ENCODE measurements at places on chromosomes 5 and 9. TPM values are rescaled to one million over a fixed set of nuclear protein-coding genes. Genes with fewer than 3 reads are reported as not detected.

GRCh38 chr9:132609184-132609583, 26.8 kb downstream of the BARHL1 start:
- no peak overlapping the region for H3K27ac ChIP-seq
- peaks cover 7% of the 10 kb centered on the region for H3K36me3 ChIP-seq
- no peak for DNase-seq
- H3K4me1 ChIP-seq, result no peaks in the 10 kb centered on the region
- no peak overlapping the region for H3K4me3 ChIP-seq
- no peaks in the 10 kb centered on the region for H3K27me3 ChIP-seq

Gene NDUFB6
- total RNA-seq, result 82.6 TPM

DNA sequence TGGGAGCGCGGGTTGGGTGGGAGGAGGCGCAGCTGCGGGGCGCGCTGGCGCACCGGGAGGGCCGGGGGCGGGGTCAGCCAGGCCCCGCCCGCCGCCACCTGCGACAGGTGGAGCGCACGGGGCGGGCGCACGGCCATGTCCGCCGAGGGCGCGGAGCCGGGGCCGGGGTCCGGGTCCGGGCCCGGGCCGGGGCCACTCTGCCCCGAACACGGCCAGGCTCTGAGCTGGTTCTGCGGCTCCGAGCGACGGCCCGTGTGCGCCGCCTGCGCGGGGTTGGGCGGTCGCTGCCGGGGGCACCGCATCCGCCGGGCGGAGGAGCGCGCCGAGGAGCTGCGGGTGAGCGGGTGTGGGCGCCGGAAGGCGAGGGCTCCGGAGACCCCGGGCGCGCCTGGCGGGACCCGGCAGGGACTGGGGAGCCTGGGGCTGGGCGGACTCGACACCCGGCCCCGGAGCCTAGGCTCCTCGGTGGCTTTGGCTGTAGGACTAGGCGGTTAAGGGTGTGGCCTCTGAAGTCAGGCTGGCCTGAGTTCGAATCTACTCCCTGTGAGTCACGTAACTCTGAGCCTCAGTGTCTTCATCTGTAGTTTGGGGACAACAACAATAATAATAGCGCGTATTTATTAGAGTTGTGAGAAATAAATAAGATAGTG, at the start of gene BSPRY:
TSS of gene BSPRY (plus strand) at position 97 of the 650 bp plus-strand sequence. CDS start at position 136, 39 bp downstream.
- peak within 1 kb of the TSS; percentile 43 for H3K4me3 ChIP-seq
- H3K27me3 ChIP-seq, result peaks cover 42% of the 10 kb centered on the region
- no peaks in the 10 kb centered on the region for H3K4me1 ChIP-seq
- H3K36me3 ChIP-seq, result no peaks in the 10 kb centered on the region
- H3K27ac ChIP-seq, result no peak within 1 kb of the TSS

- no peak for DNase-seq
- H3K36me3 ChIP-seq, result no peaks in the 10 kb centered on the region
- no peaks in the 10 kb centered on the region for H3K27me3 ChIP-seq
- H3K4me3 ChIP-seq, result no peak overlapping the region
- H3K27ac ChIP-seq, result no peak overlapping the region
Measured at GRCh38 chr9:74554751-74555419, 57.8 kb downstream of the RORB start.

GRCh38 chr9:90803860-90804593, 2.4 kb downstream of the SYK start:
- H3K36me3 ChIP-seq, result no peaks in the 10 kb centered on the region
- peak overlapping the region; percentile 11 for H3K4me3 ChIP-seq
- peak; percentile 41 for DNase-seq

Gene BTNL9
- not detected for total RNA-seq

DNA sequence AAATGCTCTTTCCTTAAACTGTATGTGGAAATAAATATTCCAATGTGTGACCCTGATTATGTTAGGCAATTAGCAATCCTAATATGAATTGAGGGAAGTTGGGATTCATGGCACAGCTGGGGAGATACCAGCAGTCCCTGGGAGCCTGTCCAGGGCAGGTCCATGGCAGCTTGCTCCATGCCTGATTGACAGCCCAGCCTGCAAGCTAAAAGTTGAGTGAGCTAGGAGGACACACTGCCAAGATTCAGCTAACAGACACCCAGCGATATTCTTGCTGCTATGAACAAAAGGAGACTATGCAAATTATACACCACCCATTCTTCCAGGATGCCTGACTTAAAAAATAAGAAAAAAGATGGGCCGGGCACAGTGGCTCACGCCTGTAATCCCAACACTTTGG, 6.2 kb downstream of the TGFBI start:
- no peak overlapping the region for H3K4me3 ChIP-seq
- H3K36me3 ChIP-seq, result peaks cover 10% of the 10 kb centered on the region
- peak; percentile 48 for DNase-seq
- H3K4me1 ChIP-seq, result peaks cover 82% of the 10 kb centered on the region
- no peaks in the 10 kb centered on the region for H3K27me3 ChIP-seq

GRCh38 chr5:74865804-74866595, at the start of gene FAM169A:
FAM169A (minus strand) TSS chr5:74866387; CDS start chr5:74841676, 24,711 bp downstream.
- peak; percentile 55 for DNase-seq
- H3K36me3 ChIP-seq, result no peaks in the 10 kb centered on the region

GRCh38 chr5:32777222-32777621, 66.1 kb downstream of the NPR3 start:
- H3K4me3 ChIP-seq, result no peak overlapping the region
- H3K27ac ChIP-seq, result no peak overlapping the region
- no peaks in the 10 kb centered on the region for H3K27me3 ChIP-seq
- H3K36me3 ChIP-seq, result no peaks in the 10 kb centered on the region

Gene EPB41L4A
- not detected for total RNA-seq

GRCh38 chr5:139131062-139131461, 67.1 kb downstream of the SIL1 start:
- H3K36me3 ChIP-seq, result no peaks in the 10 kb centered on the region
- H3K4me3 ChIP-seq, result no peak overlapping the region
- DNase-seq, result no peak
- no peak overlapping the region for H3K27ac ChIP-seq

- H3K4me1 ChIP-seq, result no peaks in the 10 kb centered on the region
- H3K27ac ChIP-seq, result no peak overlapping the region
- no peaks in the 10 kb centered on the region for H3K27me3 ChIP-seq
- no peak for DNase-seq
Measured at GRCh38 chr5:36680066-36680465, 73.7 kb downstream of the SLC1A3 start.

- no peak overlapping the region for H3K4me3 ChIP-seq
- no peaks in the 10 kb centered on the region for H3K4me1 ChIP-seq
- no peaks in the 10 kb centered on the region for H3K36me3 ChIP-seq
- no peak for DNase-seq
- no peaks in the 10 kb centered on the region for H3K27me3 ChIP-seq
- H3K27ac ChIP-seq, result no peak overlapping the region
Measured at GRCh38 chr9:19550009-19550408, 141.2 kb downstream of the ACER2 start.

GRCh38 chr5:159021901-159022556, 77.7 kb downstream of the EBF1 start:
- no peaks in the 10 kb centered on the region for H3K36me3 ChIP-seq
- H3K27me3 ChIP-seq, result no peaks in the 10 kb centered on the region
- H3K4me1 ChIP-seq, result peaks cover 47% of the 10 kb centered on the region
- H3K27ac ChIP-seq, result peak overlapping the region; percentile 51
- H3K4me3 ChIP-seq, result no peak overlapping the region

Gene POLR1E
- total RNA-seq, result 55.1 TPM

- no peak overlapping the region for H3K4me3 ChIP-seq
- H3K27ac ChIP-seq, result no peak overlapping the region
- H3K4me1 ChIP-seq, result peaks cover 6% of the 10 kb centered on the region
- H3K27me3 ChIP-seq, result no peaks in the 10 kb centered on the region
- no peak for DNase-seq
Measured at GRCh38 chr9:16121601-16122286, 568.9 kb downstream of the CCDC171 start.

DNA sequence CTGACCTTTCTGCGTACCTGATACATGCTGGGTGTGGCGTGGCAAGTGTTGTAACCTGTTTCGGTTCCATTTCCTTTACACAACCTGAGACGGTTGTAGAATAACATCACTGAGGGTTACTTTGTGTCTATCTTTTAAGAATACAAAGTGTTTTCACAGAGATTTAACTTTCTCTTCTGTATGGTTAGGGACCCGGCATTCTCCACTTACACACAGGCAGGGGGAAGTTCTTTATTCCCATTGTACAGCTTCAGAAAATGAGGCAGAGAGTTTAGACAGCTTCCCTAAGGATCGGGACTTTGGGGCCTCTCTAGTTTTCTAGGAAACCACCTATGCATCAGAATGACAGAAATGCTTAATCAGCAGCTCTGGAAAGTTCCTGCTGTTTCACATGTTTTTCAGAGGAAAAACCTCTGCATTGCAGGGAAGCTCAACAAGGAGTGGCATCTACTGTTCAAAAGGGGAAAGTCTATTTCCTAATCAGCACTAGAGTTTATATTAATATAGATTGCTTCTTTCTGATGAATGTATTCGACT, 41.3 kb downstream of the CAST start:
- DNase-seq, result no peak
- peaks cover 17% of the 10 kb centered on the region for H3K4me1 ChIP-seq
- H3K27me3 ChIP-seq, result no peaks in the 10 kb centered on the region
- H3K4me3 ChIP-seq, result peak overlapping the region; percentile 74

DNA sequence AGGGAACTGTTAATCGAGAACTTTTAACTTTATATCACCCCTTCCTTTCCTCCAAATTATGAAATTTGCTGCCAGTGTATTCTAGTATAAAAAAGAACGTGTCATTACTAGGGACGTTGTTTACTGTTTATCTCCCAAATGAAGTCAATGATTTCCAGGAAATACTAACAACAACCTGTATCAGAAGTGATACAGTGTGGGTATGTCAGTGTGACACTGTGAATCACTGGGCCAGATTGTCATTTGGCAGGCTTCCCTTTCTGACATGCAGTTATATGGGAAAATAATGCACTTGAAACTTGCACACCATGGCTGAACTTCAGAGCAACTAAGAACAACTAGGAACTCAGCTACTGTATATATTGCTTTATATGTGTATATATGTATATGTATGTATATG, 12.6 kb downstream of the ZNF462 start:
- H3K27me3 ChIP-seq, result no peaks in the 10 kb centered on the region
- H3K4me1 ChIP-seq, result peaks cover 5% of the 10 kb centered on the region
- H3K4me3 ChIP-seq, result no peak overlapping the region
- no peak for DNase-seq
- no peak overlapping the region for H3K27ac ChIP-seq

GRCh38 chr9:123812984-123813383, 116.9 kb downstream of the DENND1A start:
- no peak overlapping the region for H3K27ac ChIP-seq
- no peak for DNase-seq

Data from A673 (cell line).